ENCODE measurements at places on chromosomes 2 and 18.
A peak's percentile ranks its signal among the peaks of the same experiment; 100 is the strongest.

GRCh38 chr2:137888845-137889244 is 75.4 kb upstream of the HNMT start:
- no peak for DNase-seq

DNA sequence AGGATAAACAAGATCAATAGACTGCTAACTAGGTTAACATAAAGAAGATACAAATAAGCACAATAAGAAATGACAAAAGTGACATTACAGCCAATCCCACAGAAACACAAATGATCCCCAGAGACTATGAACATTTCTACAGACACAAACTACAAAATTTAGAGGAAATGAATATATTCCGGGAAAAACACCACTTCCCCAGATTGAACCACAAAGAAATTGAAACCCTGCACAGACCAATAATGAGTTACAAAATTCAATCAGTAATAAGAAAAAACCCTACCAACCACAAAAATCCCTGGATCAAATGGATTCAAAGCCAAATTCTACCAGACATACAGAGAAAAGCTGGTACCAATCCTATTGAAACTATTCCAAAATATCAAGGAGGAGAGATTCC is 232.4 kb upstream of the RBMS1 start:
- DNase-seq: no peak

GRCh38 chr2:137812517-137812916 is 151.8 kb upstream of the HNMT start:
- DNase-seq: no peak

- DNase-seq: no peak
Measured at GRCh38 chr2:218964041-218964771, 4.7 kb downstream of the CDK5R2 start.

DNA sequence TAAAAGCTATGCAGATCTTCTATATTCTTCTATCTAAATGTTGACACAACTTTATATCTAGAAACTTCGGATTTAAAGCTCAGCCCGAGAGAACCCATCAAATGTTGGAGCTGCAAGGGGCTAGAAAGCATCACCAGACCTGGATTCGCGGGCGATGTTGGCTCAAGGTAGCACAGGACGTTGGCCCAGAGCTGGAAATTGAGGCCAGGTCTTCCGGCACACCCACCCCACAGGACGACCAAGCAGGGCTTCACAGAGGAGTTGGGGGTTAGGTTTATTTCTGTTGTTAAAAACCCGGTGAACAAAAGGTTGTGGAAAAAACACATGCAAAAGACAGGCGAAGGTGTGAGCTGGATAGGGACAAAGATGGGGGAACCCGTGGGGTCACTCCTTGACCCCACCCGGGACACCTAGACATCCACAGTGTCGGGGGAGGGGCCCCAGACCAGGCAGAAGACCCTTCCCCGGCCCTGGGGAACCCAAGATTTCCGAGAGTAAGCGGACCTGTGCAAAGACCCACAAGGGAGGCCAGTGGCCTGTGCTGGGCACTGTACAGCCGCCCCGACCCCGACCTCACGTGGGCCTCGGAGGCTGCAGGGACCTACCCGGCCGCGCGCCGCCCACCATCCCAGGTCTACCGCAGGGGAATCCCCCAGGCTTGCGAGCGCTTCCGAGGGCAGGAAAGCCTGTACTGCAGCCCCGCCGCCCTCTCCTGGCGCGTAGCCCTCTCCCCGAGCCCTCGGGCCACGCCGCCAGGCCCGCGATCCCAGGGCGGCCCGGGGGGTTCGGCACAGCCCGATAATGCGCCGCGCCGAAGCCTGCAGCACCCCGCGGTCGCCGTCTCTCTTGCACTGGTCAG is 1.8 kb upstream of the AGBL5 start:
- peak; percentile 56 for DNase-seq

- DNase-seq: no peak
Measured at GRCh38 chr2:10034333-10035052, 8.9 kb upstream of the KLF11 start.

DNA sequence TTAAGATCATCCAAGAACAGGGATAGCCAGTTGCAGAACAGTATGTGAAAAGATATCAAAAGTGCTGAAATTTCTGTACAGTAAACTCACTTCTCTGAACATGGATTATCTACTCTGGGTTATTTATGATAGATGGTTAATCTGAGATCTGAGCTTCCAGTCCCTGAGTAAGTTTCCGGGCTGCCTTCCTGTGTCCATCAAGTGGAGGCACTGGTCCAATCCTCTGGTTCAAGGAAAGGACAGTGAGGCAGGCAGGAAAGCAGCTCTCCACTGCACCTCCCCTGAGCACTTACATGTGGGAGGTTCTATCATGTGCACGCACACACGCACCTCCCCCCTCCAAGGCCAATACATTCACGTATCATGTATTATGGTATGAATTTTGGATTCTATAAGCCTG is 32.5 kb downstream of the GPR45 start:
- DNase-seq: no peak

DNA sequence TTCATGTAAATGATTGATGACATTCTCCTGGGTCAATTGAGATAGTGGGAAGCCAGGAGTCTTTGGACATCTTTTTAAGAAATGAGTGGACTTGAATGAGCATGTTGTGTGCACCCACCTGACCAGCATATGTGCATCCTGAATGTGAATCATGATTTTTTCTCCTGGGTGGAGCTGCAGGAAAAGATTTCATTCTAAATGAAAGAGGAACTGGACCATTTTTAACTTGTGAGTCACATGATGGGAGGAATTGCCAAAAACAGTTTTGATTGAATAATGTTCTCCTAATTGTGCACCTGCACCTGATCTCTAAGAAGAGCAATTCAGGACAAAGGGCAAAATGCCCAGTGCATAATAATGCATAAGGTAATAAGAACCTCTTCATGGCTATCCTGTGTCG is 32.3 kb downstream of the COPS8 start:
- DNase-seq: no peak

GRCh38 chr18:5628512-5629255 is 84.9 kb upstream of the EPB41L3 start:
- DNase-seq: no peak

GRCh38 chr18:27500531-27500930 is 315.4 kb upstream of the CHST9 start:
- no peak for DNase-seq

GRCh38 chr2:13533524-13533922 is 816.8 kb downstream of the TRIB2 start:
- no peak for DNase-seq

DNA sequence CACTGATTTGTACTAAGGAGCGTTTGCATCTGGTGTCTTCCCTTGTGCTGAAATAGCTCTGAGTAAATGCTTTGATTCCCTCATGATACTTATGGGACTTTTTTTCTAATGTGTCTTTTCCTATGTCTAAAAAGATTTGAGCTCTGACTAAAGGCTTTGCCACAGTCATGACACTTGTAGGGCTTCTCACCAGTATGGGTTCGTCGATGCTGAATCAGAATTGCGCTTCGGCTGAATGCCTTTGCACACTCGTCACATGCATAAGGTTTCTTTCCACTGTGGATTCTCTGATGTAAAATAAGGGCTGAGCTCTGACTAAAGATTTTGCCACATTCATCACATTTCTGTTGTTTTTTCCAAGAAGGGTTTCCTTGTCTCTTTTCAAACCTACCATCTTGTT is 8.0 kb downstream of the ZNF396 start:
- DNase-seq: no peak

GRCh38 chr2:85729825-85730510 is 23.8 kb upstream of the ATOH8 start:
- no peak for DNase-seq

GRCh38 chr18:56001576-56001975 is 413.6 kb upstream of the TCF4 start:
- DNase-seq: no peak

DNA sequence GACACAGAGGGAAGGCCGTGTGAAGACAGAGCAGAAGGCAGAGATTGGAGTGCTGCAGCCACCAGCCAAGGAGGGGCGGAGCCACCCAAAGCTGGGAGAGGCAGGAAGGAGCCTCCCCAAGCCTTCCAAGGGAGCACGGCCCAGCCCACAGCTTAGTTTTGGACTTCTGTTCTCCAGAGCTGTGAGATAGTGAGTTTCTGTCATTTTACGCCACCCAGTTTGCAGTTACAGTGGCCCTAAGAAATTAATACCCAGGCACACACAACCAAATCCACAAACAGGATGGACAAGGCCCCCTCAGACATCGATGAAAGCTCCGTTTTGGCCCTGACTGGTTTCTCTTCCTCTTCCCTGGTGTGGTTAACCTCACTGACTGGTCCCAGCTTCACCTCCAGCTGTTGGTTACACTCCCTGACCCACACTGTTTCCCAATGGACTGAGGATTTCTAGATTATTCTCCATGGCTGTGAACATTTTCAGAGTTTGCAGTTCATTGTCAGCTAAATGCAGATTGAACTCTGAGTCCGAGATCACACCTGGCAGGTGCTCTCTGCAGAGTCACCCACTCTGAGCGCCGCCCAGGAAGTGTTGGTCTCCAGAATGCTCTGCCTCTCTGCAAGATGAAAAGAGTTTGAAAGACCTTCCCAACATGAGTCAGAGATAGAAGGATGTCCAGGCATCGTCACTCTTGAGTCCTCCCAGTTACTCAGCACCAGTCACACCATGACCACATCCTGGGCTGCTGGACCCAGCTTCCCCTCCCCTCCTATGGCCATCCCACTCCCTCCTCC is 100.2 kb downstream of the TWIST2 start:
- peak; percentile 15 for DNase-seq

- peak; percentile 39 for DNase-seq
Measured at GRCh38 chr2:69619725-69620124, 23.8 kb downstream of the AAK1 start.

DNA sequence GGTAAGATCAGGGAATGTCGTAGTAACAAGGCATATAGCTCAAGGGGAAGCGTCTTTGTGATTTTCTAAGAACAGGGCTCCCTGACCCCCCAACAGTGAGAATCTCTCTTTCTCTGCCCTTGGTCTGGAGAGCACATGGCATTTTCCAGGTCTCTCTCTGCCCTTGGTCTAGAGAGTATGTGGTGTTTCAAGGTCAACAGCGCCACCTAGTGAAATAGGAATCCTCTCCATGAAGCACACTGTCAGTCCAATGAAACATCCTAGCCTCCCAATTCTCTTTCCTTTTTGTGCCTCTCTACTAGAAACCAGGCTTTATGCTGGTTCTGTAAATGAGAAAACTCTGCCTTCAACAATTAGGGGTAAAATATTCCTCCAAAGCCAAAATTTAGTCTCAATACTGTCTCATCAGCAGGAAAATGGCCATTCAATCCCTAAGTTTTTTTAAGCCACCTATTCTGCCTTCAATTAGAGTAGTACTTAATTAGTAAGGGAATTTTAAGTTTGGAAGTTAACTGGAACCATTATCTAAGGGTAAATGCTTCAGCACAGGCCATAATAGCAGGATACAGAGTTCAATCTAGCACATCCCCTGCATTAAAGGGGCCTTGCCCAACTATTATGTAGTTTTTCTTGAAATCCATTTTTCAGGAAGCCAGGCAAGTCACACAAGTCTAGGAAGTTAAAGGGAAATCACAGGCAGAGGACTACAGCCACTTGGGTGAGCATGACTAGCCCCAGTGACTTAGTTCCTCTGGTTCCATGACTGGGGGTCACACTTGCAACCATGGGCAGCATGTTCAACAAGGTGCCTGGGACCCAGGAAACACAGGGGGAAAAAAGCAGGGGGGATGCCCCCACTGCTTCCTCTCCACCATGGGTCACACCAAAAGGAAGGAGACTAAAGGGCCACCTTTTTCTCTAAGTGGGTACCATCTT is 12.4 kb downstream of the DYM start:
- peak; percentile 46 for DNase-seq

DNA sequence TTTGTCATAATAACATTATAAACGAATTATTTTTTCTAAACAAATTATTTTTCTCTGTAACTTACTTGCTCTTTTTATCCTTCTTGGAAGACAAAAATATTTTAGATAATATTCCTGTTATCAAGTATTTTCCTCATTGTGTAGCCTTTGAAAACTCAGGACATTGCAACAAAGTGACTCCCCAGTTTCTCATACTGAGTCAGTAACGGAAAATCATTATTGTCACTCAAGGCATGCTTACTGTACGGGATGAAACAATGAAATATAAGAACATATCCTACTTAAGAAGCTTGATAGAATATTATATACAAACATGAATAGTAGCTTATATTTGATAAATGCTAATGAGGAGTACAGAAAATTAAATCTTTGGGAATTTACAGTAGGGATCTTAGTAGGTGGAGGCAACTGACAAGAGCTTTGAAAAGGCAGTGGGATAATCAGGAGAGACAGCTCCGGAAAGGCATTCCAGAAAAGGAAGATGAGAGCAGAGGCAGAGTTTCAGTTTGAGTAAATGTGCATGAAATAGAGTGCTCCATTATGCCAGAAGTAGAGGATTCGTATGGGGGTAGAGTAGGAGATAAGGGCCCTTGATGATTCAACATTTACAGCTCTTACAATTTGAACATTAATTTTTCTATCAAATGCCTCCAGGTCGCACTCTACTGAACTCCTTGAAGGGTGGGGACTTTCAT is 14.0 kb upstream of the YES1 start:
- no peak for DNase-seq

All from activated CD4-positive, alpha-beta memory T cell treated with anti-CD3 and anti-CD28 coated beads, Interleukin-2, amount 10 ng/mL, durations not matched to agents 7 days and 5 days (primary cell).